Activated naive CD4-positive, alpha-beta T cell treated with Interleukin-2 at 50 U/mL for 16 hours (primary cell): ENCODE measurements at places on chromosomes 7 and 10.

DNA sequence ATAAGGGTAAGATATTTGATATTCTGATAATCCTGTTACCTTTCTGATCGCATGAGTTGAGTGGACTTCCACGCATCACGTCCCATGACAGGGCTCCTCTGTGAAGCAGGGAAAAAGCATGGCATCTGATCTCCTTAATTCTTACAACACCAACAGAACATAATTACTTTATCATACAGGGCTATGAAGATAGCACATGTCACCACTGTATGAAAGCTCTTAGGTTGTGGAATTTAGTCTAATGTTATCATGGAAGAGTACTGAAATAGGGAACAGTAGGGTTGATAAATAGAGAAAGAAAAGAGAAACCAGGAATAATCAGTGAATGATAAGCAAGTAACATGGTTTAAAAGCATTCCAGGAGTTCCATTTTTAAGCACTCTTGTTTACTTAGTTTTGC lies 212.0 kb downstream of the CACNB2 start:
- DNase-seq = no peak

DNA sequence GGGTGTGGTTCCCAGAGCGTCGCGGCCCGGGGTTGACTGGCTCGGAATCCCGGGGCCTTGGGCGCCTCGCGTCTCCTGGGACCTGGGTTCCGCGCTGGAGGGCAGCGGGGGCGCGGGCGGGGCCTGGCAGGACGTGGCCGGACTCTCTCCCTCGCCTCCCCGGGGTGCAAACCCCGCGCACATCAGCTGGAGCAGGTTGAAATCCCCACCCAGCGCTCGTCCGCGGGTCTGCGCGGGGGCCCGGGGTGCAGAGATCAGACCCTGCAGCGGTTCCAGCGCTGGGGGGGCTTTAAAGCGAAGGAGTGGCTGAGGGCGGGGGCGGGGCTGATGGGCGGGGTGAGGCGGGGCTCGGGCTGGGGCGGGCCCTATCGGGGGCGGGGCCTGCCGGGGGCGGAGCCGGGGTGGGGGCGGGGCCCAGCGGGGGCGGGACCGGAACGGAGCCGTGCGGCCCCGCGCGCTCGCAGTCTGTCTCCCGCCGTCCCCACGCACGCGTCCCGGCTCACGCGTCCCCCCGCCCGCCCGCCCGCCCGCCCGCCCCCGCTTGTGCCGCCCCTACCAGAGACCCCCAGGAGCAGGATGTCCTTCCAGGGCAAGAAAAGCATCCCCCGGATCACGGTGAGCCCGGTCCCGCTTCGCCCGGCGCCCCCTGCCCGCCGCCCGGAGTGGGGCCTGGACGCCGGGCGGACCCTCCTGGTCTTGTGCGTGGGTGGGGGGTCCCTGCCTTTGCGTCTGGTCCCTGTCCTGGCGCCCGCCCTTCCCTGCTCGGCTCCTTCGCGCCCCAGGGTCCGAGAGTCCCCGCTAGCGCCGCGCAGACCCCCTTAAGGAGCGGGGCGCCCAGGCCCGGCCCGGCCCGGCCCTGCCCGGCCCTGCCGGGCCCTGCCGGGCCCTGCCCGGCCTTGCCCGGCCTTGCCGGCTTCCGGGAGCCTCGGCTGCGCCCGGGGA lies at the start of gene DPYSL4:
DPYSL4 (plus strand) TSS at position 461 of the 942 bp plus-strand sequence; CDS start at position 577, 116 bp downstream.
- DNase-seq = no peak

DNA sequence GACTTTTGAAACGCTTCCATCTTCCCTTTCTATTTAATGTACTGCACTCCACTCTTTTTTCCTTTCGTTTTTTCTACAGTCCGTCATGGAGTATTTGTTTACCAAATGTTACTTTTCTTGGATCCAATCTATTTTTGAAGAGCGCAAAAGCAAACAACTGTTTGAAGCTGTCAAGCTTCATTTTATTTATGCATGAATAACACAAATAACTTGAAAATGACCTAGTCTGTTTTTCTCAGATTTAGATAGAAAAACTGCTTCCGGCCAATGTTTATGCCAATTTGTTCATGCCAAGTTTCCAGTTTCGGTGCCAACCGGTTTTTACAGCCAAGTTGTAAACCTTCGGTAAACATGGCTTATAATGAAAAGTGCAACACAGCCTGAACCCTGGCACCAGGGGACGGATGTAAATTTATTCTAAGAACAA lies 150.9 kb upstream of the KLF6 start:
- no peak for DNase-seq

- no peak for DNase-seq
These were observed 108.8 kb upstream of the PCLO start for GRCh38 chr7:83271212-83272099.

- DNase-seq = no peak
These were observed 48.9 kb downstream of the LRGUK start for GRCh38 chr7:134176037-134176350.

GRCh38 chr10:43294241-43294658 lies 27.4 kb upstream of the RASGEF1A start:
- DNase-seq = peak; percentile 55

DNA sequence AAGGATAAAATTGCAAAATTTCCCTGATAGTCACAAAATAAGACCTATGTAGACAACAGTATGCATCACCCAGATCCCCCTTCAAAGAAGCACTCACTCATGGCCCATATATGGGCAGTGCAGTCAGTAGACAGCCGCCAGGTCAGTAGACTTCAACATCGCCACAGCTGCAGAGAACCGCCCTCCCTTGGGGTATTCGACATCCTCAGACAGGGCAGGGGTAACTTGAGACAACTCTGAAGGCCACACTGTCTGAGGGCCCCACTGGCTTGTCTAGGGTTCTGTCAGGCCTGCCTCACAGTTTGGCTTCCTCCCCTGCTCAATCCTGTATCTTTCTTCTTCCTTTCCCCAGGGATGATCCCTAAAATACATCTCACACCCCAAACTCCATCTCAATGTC lies 172.3 kb downstream of the IMMP2L start:
- no peak for DNase-seq

- no peak for DNase-seq
These were observed 191.8 kb downstream of the GALNT17 start for GRCh38 chr7:71323726-71324125.

DNA sequence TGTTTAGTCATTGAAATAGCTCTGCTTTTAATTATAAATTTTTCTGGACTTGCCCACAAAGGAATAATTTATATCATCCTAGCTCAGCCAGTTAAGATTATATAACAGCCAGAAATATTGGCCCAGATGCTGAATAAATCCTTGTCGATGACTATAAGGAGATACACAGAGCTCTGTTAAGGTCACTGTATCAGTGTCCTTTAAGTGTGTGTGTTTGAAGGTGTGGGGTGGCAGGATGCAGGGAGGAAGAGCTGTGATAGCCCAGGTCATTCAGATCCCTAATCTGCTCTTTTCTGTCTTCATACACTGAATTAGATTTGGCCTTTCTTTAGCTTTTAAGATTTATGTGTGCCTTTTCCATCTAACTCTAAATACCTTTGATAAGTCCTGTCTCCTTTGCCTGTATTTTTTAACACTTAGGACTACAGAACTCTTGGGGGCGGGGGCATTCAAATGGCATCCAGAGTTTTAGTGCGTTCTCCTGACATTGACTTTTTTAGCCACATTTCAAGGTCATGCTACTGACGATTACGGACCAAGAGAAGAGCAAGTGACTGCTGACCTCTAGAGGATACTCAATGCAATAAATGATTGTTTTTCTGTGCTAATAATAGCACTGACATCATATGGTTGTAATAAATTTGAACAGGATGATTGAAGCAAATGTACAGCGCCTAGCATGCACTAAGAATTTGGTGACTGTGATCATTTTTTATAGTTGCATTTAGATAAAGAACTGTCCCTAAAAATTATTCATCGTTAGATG lies 172.3 kb downstream of the CACNB2 start:
- DNase-seq = no peak

DNA sequence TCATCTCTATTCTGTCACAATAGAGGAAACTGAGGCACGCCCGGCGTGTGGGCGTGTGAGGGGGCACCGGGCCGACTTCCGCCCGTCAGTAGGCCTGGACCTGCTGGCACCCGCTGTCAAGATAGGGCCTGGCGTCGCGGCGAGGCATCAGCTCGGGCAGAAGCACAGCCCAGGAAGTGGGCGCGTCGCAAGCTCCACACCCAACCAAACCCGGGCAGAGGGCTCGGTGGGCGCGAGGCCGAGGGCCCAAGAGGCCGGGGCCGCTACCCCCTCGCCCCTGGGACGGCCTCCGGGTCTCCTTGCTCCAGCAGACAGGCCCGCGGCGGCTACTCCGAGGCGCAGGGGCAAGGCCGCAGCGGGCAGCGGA lies 91.2 kb downstream of the SPAG6 start:
- no peak for DNase-seq

GRCh38 chr7:6437251-6437650 lies 10.5 kb downstream of the DAGLB start:
- DNase-seq = peak; percentile 25
